ELR (cell line): ENCODE measurements at places on chromosomes 2 and 18.

GRCh38 chr2:233852056-233852455 is 2.3 kb downstream of the HJURP start:
- no peak for DNase-seq

GRCh38 chr18:27707201-27707600 is 469.7 kb downstream of the CDH2 start:
- peak; percentile 20 for DNase-seq

GRCh38 chr18:78758496-78758895 is 221.1 kb upstream of the SALL3 start:
- DNase-seq: no peak

GRCh38 chr18:10139783-10140410 is 226.1 kb downstream of the VAPA start:
- DNase-seq: peak; percentile 53

GRCh38 chr18:60020107-60020925 is 120.5 kb downstream of the PMAIP1 start:
- DNase-seq: peak; percentile 14

DNA sequence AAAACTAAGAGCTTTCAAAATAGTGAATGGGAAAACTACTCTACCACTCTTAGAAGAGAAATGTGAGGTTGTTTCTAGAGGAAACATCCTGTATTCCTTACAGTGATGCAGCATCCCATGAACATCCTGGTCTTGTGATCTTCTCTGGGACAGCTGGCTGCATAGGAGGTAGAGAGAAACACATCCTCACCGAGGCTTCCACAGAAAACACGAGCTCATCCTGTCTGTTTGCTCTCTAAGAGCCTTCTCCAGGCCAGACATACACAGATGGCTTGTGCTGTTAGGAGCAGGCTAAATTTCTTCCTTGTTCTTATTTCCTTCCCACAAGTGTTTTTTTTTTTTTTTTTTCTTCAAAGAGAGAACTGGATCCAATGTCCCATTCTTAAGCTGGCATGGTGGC is 14.7 kb upstream of the FZD7 start:
- DNase-seq: no peak

DNA sequence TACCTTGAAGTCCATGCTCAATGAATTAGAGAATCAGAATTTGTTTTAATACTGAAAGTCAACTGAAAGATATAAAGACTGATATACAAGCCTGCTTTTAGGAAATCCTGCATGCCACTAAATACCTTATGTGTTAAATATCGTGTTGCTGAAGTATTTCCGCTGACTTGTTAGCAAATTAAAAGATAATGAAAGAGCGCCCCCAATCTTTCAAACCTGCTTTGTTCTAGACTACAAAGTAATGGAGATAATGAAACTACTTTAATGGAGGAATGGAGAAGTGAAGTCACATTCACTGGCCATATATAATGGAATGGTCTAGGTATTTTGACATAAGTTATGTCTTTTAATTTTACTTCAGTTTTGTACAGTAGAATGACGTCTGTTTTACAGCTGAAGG is 95.7 kb downstream of the ASXL3 start:
- no peak for DNase-seq

GRCh38 chr2:40087927-40088326 is 308.9 kb upstream of the THUMPD2 start:
- no peak for DNase-seq

- DNase-seq: peak; percentile 92
These were observed 573 bp downstream of the KDSR start for GRCh38 chr18:63366213-63367052.
